ENCODE measurements at places on chromosomes 2 and 18.
A peak's percentile ranks its signal among the peaks of the same experiment; 100 is the strongest.

DNA sequence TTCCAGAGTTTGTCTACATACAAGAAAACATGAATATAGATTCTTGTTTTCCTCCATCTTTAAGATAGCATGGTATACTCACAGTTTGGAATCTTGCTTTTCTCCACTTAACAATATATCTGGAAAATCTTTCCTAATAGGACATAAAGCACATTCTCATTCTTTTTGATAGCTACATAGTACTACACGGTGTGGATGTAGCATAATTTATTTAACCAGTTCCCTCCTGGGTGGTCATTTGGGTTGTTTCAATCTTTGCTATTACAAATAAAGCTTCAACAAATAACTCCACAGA is 19.7 kb downstream of the MXD1 start:
- H3K4me1 ChIP-seq: peaks cover 28% of the 10 kb centered on the region
- no peaks in the 10 kb centered on the region for H3K27me3 ChIP-seq
- H3K27ac ChIP-seq: peak overlapping the region; percentile 15

- no peak for DNase-seq
- H3K4me3 ChIP-seq: peak overlapping the region; percentile 98
- H3K27ac ChIP-seq: peak overlapping the region; percentile 98
Observed at GRCh38 chr18:56637711-56638231, 621 bp downstream of the TXNL1 start.

DNA sequence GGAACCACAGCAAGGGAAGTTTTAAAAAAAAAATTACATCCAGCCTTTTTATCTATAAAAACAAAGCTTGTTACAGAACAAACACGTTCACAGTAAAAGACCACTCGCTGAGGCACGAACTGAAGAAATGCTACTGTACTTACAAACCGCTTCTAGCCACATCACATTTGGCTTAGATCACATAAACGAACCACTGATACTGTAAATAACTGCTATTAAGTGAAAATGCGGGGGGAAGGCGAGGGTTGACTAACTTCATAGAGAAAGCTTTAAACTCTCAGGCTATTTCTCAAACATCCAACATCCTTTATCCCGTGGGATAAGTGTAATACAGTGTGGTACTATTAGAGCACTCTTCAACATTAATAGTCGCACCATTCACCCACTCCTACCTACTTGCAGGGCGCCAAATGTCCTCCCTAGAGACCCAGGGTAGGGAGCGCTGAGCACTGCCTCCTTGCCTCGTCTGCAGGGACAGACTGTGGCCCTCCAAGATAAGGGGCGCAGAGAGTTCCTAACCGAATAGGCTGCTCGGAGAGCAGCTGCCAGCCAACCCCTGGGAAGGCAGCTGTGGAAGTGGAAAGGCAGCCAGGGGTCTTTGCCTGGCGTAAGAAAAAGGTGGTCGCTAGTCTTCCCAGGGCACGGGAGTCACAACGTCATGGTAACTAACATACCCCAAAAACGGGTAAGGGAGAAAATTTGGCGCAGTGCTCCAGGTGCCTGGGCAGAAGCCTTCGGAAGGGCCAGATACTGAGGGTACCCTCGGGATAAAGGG is 854 bp downstream of the GPR155 start:
- H3K36me3 ChIP-seq: peaks cover 10% of the 10 kb centered on the region
- H3K4me3 ChIP-seq: peak overlapping the region; percentile 97
- DNase-seq: peak; percentile 34
- H3K27me3 ChIP-seq: no peaks in the 10 kb centered on the region

DNA sequence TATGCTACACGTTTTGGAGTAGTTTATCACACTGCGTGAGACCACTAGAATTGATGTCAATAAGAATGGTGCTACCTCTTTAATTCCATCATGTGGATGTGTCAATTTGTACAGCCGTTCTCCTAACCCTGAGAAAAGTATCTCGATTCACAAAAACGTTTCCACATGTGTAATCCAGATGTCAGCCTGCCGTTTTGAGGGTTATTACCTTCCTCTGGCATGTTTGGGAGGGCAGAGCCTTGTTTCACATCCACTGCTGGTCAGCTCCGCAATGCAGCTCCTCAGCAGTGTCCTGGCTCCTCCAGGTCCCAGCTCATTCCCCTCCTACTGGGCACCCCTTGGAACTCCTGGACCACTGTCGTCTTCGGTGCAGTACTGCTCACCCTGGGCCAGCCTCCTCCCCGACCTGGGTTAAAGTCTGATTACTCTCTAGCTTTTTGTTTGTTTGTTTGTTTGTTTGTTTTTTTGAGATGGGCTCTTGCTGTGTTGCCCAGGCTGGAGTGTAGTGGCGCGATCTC is 34.6 kb downstream of the COPS7B start:
- no peaks in the 10 kb centered on the region for H3K4me1 ChIP-seq
- H3K36me3 ChIP-seq: no peaks in the 10 kb centered on the region
- DNase-seq: no peak
- H3K27ac ChIP-seq: no peak overlapping the region
- H3K27me3 ChIP-seq: no peaks in the 10 kb centered on the region

- no peak for DNase-seq
- peaks cover 46% of the 10 kb centered on the region for H3K4me1 ChIP-seq
- H3K27me3 ChIP-seq: peaks cover 6% of the 10 kb centered on the region
- peak overlapping the region; percentile 82 for H3K4me3 ChIP-seq
Observed at GRCh38 chr2:96869281-96869821, 529 bp downstream of the SEMA4C start.

- no peaks in the 10 kb centered on the region for H3K36me3 ChIP-seq
- H3K4me1 ChIP-seq: peaks cover 70% of the 10 kb centered on the region
Observed at GRCh38 chr18:23868136-23868785, 146.3 kb upstream of the TTC39C start.

GRCh38 chr2:37576831-37577230 is 94.6 kb downstream of the CDC42EP3 start:
- H3K27me3 ChIP-seq: no peaks in the 10 kb centered on the region
- DNase-seq: no peak
- H3K27ac ChIP-seq: no peak overlapping the region
- H3K4me3 ChIP-seq: no peak overlapping the region
- H3K36me3 ChIP-seq: peaks cover 3% of the 10 kb centered on the region
- H3K4me1 ChIP-seq: peaks cover 26% of the 10 kb centered on the region

- no peak overlapping the region for H3K27ac ChIP-seq
- H3K4me1 ChIP-seq: no peaks in the 10 kb centered on the region
- H3K36me3 ChIP-seq: no peaks in the 10 kb centered on the region
- peaks cover 19% of the 10 kb centered on the region for H3K27me3 ChIP-seq
Observed at GRCh38 chr2:215447056-215447455, 11.2 kb upstream of the FN1 start.

GRCh38 chr2:235157746-235158482 is 206.1 kb downstream of the SH3BP4 start:
- H3K36me3 ChIP-seq: no peaks in the 10 kb centered on the region
- DNase-seq: no peak
- no peak overlapping the region for H3K4me3 ChIP-seq
- H3K27ac ChIP-seq: no peak overlapping the region

GRCh38 chr2:124559236-124559635 is 534.1 kb downstream of the CNTNAP5 start:
- no peak for DNase-seq
- H3K36me3 ChIP-seq: no peaks in the 10 kb centered on the region
- no peaks in the 10 kb centered on the region for H3K4me1 ChIP-seq
- H3K27ac ChIP-seq: no peak overlapping the region
- H3K4me3 ChIP-seq: no peak overlapping the region

DNA sequence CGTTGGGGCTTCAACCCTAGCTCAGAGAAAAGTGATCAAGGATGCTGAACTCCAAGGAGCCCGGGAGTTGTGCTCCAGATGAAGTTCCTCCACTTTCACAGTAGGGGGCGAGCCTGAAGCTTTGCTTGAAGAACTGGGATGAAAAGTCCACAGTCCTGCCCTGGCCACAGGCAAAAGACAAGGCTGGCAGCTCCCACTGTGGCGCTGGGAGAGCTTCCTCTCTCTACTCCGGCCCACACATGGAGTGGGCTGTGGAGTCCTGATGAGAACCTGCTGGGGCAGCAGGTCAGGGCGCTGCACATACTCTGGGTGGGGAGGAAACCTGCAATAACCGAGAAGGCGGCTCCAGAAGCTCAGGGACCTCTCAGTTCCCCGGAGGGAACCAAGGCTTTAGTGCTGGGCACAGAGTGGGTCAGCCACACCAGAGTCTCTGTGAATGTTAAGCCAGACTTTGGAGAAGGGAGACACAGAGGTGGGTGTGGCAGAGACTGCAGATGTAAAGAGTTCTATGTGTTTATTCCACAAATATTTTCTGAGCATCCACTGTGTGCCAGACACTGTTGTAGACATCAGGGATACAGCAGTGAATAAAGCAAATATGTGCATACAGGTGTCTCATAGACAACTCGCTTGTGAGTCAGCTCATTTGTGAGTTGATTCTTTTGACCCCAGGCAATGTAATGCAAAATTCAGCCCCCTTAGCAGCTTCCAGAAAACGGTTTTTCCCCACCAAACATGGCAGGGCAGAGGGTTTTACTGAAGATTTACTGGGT is 48.0 kb upstream of the MRPL33 start:
- no peak overlapping the region for H3K27ac ChIP-seq
- DNase-seq: no peak
- peaks cover 30% of the 10 kb centered on the region for H3K4me1 ChIP-seq
- H3K36me3 ChIP-seq: no peaks in the 10 kb centered on the region
- no peak overlapping the region for H3K4me3 ChIP-seq
- peaks cover 3% of the 10 kb centered on the region for H3K27me3 ChIP-seq

GRCh38 chr2:191041418-191042161 is 27.6 kb upstream of the STAT1 start:
- peak overlapping the region; percentile 12 for H3K27ac ChIP-seq
- no peaks in the 10 kb centered on the region for H3K27me3 ChIP-seq
- H3K4me1 ChIP-seq: peaks cover 38% of the 10 kb centered on the region
- DNase-seq: no peak

GRCh38 chr2:70728128-70728527 is 39.9 kb downstream of the ADD2 start:
- H3K4me3 ChIP-seq: no peak overlapping the region
- peaks cover 4% of the 10 kb centered on the region for H3K27me3 ChIP-seq

DNA sequence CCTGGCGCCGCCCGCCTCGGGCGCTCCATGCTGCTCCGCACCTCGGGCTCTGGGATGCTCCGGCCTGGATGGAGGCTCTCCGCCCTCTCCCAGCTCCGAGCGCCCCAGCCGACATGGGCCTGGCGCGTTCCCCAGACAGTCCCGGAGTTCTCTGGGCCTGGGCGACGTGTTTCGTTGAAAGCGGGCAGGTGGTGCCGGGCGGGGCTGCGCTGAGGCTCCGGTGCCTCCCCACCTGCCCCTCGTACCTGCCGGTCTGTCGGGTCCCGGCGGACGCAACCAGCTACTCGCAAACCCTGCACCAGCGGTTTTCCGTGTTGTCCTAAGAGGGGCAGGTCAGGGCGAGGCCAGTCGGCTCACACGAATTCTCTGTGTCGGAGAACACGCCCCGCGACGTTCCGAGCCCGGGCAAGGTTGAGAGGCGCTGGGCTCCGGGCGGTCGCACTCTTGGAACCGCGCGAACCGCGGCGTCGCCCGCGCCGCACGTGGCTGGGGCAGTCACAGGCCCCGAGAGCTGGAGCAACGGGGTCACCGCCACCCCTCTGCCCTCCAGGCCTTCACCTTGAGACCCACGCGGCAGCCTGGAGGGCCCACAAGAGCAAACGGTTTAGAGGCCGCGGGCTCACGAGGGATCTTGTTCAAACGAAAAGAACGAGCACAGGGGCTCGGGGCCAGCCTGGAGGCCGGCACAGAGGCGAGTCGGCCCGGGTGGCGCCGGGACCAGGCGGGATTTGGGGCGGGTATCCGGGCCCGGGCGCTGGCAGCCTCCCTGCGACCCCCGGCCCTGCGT is 4.2 kb upstream of the SIX2 start:
- peaks cover 14% of the 10 kb centered on the region for H3K4me1 ChIP-seq
- no peak overlapping the region for H3K27ac ChIP-seq
- DNase-seq: no peak
- H3K36me3 ChIP-seq: no peaks in the 10 kb centered on the region

GRCh38 chr2:70626254-70626990 is 72.8 kb upstream of the TGFA start:
- H3K36me3 ChIP-seq: no peaks in the 10 kb centered on the region
- no peaks in the 10 kb centered on the region for H3K4me1 ChIP-seq
- no peak overlapping the region for H3K27ac ChIP-seq

DNA sequence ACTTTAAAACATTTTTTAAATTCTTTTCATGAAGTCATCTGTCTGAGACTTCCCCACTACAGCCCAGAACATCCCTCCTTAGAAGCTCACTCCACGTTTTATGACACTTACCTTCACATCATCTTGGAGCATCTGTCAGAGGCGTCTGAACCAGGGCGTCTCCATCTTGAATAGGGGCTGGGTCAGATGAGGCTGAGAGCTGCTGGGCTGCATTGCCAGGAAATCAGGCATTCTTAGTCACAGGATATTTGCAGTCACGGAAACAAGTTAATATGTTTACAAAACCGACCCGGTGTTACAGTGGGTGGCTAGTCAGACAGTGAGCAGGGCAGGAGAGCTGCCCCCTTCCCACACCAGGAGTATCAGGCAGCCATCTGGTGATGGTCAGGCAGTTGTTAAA is 456.5 kb downstream of the FBXO15 start:
- no peak overlapping the region for H3K27ac ChIP-seq
- peaks cover 3% of the 10 kb centered on the region for H3K27me3 ChIP-seq
- H3K4me3 ChIP-seq: no peak overlapping the region
- no peak for DNase-seq
- H3K4me1 ChIP-seq: no peaks in the 10 kb centered on the region

GRCh38 chr2:200453853-200454534 is 55.9 kb downstream of the KCTD18 start:
- no peaks in the 10 kb centered on the region for H3K36me3 ChIP-seq
- H3K4me1 ChIP-seq: peaks cover 32% of the 10 kb centered on the region
- DNase-seq: no peak
- no peaks in the 10 kb centered on the region for H3K27me3 ChIP-seq
- H3K4me3 ChIP-seq: no peak overlapping the region
- peak overlapping the region; percentile 45 for H3K27ac ChIP-seq

- H3K27ac ChIP-seq: no peak overlapping the region
- no peaks in the 10 kb centered on the region for H3K27me3 ChIP-seq
- H3K4me1 ChIP-seq: peaks cover 2% of the 10 kb centered on the region
Observed at GRCh38 chr2:44330801-44331200, 30.5 kb downstream of the PREPL start.

- H3K4me1 ChIP-seq: no peaks in the 10 kb centered on the region
- peaks cover 18% of the 10 kb centered on the region for H3K27me3 ChIP-seq
- H3K36me3 ChIP-seq: no peaks in the 10 kb centered on the region
- no peak for DNase-seq
Observed at GRCh38 chr2:535222-535621, 142.0 kb downstream of the TMEM18 start.

DNA sequence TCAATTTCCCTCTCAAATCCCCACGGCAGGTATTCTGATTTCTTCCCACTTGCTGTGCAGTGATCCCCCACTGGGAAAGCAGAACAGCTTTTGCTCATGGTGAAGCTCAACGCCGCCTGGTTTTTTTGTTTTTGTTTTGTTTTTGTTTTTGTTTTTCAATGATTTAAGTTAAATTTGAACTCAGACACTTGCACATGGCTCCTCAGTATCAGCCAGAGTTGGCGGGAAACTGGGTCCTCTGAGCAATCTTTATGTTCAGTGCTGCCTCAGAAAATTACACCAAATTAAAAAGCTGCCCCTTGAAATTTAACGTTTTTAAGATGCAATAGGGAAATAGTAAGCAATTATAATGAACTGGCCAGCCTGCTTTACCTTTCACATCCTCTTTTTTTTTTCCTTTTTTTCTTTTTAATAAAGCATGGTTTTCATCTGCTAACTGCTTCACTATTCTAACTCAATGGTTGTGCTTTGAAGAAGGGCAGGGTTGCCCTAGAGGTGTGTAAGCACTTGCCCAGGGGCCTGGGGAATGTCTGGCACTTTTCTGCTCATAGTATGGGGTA is 277.0 kb upstream of the HNRNPA3 start:
- DNase-seq: no peak
- no peaks in the 10 kb centered on the region for H3K27me3 ChIP-seq
- no peaks in the 10 kb centered on the region for H3K36me3 ChIP-seq
- H3K4me3 ChIP-seq: no peak overlapping the region
- H3K4me1 ChIP-seq: peaks cover 26% of the 10 kb centered on the region
- H3K27ac ChIP-seq: no peak overlapping the region

Data from activated naive CD8-positive, alpha-beta T cell treated with anti-CD3 and anti-CD28 coated beads, Interleukin-2, amount 50 U/mL, for 24 hours (primary cell).